ENCODE measurements at places on chromosomes 2 and 18.

DNA sequence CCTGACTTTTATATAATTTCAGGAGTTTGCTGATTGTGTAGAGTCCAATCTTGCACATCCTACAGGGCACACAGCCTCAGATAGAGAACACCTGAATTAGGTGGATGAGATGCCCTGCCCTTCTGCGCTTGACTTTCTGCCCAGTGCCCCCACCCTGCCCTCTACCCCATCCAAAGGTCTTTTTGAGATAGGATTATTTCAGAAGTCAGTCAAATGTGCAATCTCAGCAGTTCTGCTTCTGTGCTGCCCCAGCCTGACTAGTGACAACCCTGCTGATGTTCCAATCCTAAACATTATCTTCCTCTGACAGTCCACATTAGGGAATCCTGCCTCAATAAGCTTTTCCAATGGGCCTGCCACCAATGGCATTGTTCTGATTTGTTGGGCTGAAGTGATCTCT, 411.5 kb downstream of the TGIF1 start:
- no peak for DNase-seq

DNA sequence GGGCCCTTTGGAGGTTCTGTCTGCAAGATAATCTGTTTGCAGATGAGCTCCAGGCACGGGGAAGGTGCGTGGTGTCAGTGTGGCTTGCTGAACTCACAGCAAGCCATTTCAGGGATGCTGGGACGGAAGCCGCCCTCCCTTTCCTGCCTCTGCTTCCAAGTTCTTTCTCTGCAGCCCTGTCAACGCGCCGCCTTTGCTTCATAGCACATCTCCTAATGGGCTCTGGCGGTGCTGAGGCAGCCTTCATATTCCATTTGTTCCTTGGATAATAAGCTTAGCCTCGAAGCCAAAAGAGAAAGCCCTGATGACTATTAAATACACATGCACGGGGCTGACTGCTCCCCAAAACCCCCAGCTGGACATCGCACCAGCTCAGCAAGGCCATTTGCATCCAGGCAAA, 81.7 kb upstream of the TAF1B start:
- no peak for DNase-seq

- DNase-seq, result no peak
Observed at GRCh38 chr2:179842498-179843153, 18.8 kb downstream of the ZNF385B start.

GRCh38 chr2:64350996-64351395, 103.0 kb upstream of the LGALSL start:
- no peak for DNase-seq
